Activated naive CD4-positive, alpha-beta T cell treated with anti-CD3 and anti-CD28 coated beads, Interleukin-2, amount 10 ng/mL, durations not matched to agents 7 days and 5 days (primary cell): ENCODE measurements at places on chromosomes 5 and 9.

DNA sequence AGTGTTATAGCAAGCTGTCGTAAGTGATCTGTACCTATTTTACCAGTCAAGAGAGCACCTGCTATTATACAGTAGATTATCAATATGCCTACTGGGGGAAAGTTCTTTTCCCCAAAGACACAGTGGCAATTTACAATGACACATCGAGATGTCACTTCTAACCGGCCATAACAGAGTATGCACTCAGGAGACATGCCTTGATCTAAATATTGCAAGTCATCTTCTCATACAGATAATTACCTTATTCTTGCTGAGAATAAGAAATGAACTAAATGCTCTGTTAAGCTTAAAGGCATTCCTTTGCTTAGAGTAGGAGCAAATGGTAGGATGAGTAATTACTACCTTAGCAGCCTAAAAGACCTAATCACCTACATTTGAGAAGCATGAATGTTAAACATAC is 71.6 kb downstream of the PKD2L2 start:
- no peak for DNase-seq

DNA sequence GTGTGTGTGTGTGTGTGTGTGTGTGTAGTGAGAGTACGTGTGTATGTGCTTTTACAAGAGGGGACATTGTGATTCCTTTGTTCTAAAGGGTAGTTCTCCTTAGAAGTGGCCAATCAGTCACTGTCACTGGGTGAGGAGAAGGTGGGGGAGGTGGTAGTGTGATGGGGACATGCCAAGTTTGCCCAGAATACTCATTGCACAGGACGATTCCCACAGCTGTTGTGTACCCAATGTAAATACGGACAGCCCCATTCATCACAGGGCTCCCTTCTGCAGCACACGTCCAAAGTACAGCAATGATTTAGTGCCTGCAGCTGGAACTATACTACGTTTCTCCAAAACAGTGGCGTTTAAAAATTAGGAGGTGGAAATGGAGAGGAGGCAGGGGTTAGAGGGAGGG is 287.8 kb downstream of the TLR4 start:
- no peak for DNase-seq

- DNase-seq, result no peak
Measured at GRCh38 chr9:591292-591691, 250.2 kb upstream of the DMRT1 start.

GRCh38 chr5:82813861-82814260 is 263.3 kb downstream of the TMEM167A start:
- DNase-seq, result no peak

GRCh38 chr5:84378961-84379360 is 5.7 kb downstream of the EDIL3 start:
- DNase-seq, result no peak

DNA sequence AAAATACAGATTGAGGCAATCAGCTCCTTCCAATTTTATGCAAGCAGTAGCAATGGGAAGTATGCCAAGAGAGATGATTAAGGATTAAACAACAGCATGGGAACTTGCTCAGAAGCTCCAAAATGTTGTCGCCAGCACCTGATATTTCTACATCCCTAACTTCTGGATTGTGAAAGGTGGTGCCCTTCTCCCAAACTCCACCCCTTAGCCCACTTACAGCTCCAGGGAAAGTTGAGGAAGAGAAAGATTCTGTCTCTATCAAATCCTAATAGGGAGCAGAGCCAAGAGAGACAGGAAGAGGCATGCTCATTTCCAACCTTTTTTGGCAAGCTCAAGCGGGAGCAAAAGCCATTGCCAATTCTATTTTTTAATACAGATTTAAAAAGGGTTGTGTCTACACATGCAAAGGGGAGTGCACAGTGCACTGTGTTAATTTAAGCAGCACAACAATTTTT is 92.4 kb upstream of the NR3C1 start:
- DNase-seq, result no peak

GRCh38 chr5:136457390-136458013 is 92.2 kb upstream of the TRPC7 start:
- no peak for DNase-seq

- no peak for DNase-seq
Measured at GRCh38 chr5:176816791-176817347, 6.5 kb downstream of the UNC5A start.

GRCh38 chr5:75678155-75678554 is 39.1 kb downstream of the POC5 start:
- no peak for DNase-seq

DNA sequence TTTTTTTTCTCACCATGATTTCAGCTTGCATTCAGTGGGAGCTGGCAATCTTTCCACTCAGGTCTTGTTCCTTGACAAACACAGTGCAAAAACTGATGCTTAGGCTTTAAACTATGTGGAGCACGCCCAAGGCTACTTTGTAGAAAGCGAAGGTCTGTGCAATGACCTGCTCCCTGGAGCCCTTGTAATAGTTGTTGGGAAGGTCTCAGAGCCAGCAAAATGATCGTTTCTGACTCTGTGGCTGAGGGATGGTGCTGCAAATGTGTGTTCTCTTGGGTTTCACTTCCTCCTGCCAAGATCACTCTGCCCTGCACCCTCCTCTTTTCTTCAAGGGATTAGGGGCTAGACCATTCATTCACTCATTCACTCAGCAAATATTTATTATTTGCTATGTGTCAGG is 249.7 kb upstream of the MAP3K1 start:
- DNase-seq, result peak; percentile 27

- peak; percentile 30 for DNase-seq
Measured at GRCh38 chr5:34923694-34924461, 5.5 kb upstream of the DNAJC21 start.

- no peak for DNase-seq
Measured at GRCh38 chr5:15518786-15519185, 18.8 kb downstream of the FBXL7 start.

DNA sequence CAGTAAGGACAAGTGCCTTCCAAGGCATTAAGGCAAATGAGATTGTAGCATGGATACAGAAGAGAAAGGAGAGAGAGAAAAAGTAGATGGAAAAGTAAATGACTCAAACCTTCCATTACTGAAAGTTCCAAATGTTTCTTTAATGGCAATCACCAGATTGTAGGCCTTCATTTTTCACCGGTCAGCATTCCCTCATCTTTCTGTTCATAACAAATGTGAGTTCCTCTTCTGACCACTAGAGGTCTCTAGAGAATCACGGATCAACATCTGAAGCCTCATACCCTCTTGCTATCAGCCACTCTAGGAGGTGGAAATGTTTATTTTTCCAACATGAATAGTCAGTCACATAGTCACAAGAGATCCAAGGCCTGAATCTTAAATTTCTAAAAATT is 73.6 kb upstream of the RPS23 start:
- DNase-seq, result no peak

DNA sequence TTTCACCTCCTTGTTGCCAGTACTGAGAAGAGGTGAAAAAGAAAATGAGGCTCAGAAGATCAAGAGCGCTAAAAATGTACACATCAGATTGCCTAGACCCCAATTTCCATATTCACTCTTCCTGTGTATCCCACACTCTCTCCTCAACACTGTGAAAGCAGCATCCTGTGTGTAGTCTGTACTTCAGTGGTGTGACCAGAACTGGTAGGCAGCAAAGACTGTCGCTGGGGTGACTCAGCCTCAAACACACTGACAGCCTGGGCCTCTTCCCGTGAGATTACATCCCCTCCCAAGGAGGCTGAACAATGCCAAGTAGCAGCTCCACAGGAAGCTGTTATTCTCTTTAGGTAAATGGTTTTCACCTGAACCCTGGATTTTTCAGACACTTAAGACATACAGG is 135.5 kb downstream of the CCDC192 start:
- no peak for DNase-seq

DNA sequence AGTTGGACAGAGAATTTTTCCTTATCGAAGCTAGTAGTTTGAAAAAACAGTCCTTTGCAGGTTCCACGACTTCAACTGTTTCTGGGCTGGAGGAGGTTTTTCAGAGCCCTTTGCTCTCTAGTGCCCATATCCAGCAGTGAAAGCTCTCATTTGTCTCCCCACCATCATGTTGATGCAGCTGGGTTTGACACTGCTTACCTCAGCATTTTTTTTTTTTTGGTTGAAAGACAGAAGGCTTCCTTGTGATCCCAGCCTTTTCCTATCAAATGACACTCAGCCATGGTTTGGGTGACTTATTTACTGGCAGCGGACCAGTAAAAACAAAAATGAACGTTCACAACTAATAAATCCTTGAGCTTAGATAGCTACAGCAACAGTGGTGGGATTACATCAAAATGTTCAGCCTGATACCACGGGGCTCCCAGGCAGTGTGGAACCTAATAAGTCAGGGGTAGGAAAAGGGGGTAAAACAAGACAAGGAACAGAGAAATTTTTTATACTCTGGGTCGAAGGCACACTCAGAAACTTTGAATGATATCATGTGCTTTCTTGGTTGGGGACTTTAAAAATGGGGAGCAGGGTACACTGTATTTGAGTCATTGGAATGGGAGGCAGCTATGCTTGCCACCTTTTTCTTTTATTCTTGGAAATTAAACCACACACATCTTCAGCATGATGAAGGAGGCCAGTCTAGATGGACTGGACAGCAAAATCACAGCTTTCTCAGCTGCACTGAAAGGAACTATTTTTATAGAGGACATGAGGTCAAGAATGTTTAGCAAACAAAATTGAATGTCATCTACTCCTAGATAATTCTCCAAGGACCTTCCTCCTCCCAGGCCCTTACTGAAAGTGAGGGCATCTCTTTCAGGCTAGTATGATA is 308.9 kb upstream of the MPDZ start:
- no peak for DNase-seq

GRCh38 chr9:88972401-88972800 is 18.9 kb upstream of the S1PR3 start:
- no peak for DNase-seq

DNA sequence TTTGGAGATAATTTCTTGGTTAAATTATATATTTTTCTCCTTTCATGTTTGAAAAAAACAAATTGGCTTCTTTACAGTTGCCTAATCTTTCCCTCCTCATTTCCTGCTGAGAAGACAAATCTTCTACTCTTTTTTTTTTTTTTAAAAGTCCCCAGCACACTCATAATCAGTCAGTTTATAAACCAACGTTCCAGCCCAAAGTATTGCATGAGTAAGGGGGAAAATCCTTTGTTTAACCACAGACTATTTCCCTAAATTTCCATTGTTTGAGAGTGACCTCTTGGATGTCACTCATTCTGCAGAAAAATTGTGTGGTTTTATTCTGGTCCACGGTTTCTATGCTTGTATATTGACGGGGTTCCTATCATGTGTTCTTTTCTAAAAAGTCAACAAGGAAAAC is 55.1 kb upstream of the TLR4 start:
- DNase-seq, result no peak

DNA sequence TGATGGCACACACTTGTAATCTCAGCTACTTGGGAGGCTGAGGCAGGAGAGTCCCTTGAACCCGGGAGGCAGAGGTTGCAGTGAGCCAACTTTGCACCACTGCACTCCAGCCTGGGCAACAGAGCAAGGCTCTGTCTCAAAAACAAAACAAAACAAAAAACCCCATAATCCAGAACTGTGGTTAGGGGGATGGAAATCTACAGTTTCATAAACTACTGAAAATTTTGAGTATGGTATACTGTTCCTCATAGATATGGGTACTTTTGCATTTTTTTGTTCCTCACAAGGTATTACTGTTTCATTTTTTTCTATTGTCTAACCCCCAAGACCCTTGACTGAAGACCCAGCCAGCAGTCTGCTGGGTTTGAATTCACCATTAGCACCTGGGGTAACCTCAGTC is 52.2 kb upstream of the MAP3K1 start:
- DNase-seq, result no peak

DNA sequence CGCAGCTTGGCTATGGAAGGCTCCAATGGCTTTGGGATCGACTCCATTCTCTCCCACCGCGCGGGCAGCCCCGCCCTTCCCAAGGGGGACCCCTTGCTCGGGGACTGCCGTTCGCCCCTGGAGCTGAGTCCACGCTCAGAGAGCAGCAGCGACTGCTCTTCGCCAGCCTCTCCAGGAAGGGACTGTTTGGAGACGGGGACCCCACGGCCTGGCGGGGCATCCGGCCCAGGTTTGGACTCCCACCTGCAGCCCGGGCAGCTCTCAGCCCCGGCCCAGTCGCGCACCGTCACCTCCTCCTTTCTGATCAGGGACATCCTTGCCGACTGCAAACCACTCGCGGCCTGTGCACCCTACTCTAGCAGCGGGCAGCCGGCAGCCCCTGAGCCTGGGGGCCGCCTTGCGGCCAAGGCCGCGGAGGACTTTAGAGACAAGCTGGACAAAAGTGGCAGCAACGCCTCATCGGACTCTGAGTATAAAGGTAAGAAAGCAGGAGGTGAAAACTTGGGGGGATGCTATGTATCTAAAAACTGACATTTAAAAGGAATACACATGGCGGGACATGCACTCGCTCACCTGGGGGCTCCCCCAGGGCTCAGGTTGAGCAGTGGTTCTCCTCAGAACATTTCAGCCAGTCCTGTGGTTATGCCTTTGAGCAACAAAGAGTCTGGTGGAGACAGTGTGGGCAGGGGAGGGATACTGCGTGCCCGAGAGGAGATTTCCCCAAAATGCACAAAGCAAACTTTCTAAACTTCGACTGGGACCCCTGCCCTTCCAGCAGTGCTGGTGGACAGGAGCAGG is 579 bp downstream of the BARHL1 start:
- no peak for DNase-seq

- no peak for DNase-seq
Measured at GRCh38 chr5:25094219-25094618, 449.4 kb upstream of the CDH10 start.

DNA sequence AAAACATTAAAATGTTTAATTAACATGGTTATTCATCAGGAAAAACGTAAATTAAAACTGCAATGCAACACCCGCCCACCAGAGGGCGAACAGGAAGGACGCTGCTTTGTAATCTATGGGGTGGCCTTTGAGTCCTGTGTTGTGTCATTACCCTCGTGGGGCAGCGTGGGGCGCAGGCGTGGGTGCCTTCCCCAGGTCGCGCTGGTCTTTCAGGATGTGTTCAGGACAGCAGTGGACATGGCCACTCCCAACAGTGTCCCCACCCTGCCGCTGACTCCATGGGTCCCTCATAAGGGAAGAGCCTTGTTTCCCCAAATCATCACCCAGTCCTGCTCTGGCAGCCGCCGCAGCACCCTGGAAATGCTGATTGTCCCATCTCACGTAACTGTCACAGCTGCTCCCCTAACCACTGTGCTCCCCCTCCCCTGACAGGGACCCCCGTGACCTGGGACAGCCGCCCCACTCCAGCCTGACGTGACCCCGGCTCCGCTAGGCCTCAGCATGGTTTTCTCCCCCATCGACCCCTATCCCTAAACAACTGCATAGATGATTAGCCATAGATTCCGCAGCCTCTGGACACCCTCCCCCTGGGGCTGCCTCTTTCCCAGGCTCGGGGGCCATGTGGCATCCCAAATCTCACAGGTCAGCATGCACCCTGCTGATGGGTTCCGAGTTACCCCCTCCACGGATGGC is 36.4 kb downstream of the GLT6D1 start:
- DNase-seq, result peak; percentile 68

- no peak for DNase-seq
Measured at GRCh38 chr9:107819772-107820565, 330.4 kb upstream of the KLF4 start.

DNA sequence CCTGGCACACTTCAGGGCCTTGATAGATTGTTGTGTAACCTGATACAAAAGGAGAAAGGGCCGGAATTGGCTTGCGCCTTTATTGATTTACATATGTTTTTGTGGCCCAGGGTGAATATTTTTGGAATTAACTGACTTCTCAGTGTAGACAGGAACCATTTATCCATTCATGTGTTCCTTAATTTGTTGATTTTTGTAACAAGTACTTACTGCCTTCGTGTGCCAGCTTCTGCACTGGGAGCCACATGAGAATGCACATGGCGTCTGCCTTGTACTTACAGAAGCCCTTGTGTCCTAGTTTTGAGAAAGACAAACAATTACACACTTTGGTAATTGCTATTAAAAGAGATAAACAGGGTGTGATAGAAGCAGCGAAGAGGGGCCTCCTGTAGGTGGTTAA is 26.4 kb downstream of the EHMT1 start:
- no peak for DNase-seq

GRCh38 chr9:91077624-91078368 is 276.2 kb downstream of the SYK start:
- no peak for DNase-seq
